ENCODE measurements at places on chromosomes 11 and 22.

- peak overlapping the region; percentile 60 for H3K27ac ChIP-seq
- H3K36me3 ChIP-seq: no peaks in the 10 kb centered on the region
- H3K4me3 ChIP-seq: no peak overlapping the region
Observed at GRCh38 chr11:7677796-7678201, 4.5 kb upstream of the CYB5R2 start.

- DNase-seq: no peak
- H3K27ac ChIP-seq: peak overlapping the region; percentile 59
- no peaks in the 10 kb centered on the region for H3K36me3 ChIP-seq
Observed at GRCh38 chr11:44007481-44008087, 40.2 kb upstream of the ACCSL start.

- H3K4me1 ChIP-seq: no peaks in the 10 kb centered on the region
- no peaks in the 10 kb centered on the region for H3K36me3 ChIP-seq
- no peaks in the 10 kb centered on the region for H3K27me3 ChIP-seq
- DNase-seq: no peak
- H3K27ac ChIP-seq: no peak overlapping the region
Observed at GRCh38 chr11:2510626-2511402, 66.0 kb downstream of the KCNQ1 start.

- H3K36me3 ChIP-seq: no peaks in the 10 kb centered on the region
- no peaks in the 10 kb centered on the region for H3K27me3 ChIP-seq
- H3K4me1 ChIP-seq: no peaks in the 10 kb centered on the region
- H3K27ac ChIP-seq: no peak overlapping the region
Observed at GRCh38 chr11:134802116-134802515, 390.1 kb upstream of the B3GAT1 start.

All from vagina (tissue), 2 donors.